GM12878 (cell line): ENCODE measurements at places on chromosomes 7 and 10. TPM values are rescaled to one million over a fixed set of nuclear protein-coding genes. Genes with fewer than 3 reads are reported as not detected.

DNA sequence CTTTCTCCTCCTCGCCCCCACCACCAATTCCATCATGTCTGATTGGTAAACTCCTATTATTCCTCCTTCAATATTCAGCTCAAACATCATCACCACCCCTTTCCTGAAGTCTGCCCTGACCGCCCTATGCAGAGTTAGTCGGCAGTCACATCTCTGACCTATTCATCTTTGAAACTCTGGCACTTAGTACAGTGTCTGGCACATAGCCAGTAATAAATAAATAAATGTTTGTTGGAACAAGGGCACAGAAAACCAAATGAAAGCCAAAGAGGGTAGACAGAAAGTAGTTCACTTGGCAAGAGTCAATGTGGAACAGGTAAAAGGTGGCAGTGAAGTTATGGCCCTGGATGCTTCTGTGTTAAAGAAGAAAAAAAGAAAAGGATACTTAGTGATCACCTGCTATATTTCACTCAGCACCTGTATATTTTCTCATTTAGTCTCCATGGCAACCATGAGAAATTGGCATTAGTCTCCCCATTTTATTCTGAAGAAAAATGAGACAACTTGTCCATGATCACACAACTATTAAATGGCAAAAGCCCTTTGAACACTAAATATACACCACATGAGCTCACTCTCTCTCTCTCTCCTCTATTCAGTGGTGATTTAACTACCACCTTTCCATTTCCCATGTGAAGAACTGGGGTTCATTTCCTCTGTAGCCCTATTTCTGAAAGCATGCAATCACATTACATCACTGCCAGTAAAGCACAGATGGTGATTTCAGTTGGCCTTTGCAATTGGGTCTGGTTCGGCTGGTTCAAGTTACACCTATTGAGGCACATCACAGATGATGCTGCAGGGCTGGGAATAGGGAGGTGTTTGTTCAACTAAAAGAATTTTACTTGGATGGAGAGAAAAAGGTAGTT is 25.3 kb downstream of the CHCHD3 start:
- H3K4me1 ChIP-seq = peaks cover 18% of the 10 kb centered on the region
- H3K27me3 ChIP-seq = no peaks in the 10 kb centered on the region
- H3K36me3 ChIP-seq = no peaks in the 10 kb centered on the region; the same call in 1 of the 2 replicates
- no peak for DNase-seq
- no peak overlapping the region for H3K27ac ChIP-seq

DNA sequence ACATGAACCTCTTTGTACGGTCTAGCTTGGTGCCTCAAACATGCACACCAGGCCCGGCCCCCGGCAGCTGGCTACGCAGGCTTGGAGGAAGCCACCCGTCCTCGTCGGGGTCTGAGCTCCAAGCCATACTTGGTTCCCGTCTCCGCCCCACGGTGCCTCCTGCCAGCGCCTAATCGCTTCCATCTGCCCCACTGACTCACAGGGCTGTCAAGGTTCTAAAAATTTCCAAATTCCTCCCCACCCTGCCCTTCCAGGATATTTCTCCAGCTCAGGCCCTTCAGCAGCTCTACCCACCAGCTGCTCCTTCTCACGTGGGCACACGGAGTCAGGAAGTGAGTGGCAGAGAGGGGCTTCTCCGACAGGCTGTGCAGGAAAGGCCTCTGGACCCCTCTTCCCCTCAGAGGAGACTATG is 38.8 kb downstream of the TMEM270 start:
- no peaks in the 10 kb centered on the region for H3K36me3 ChIP-seq
- H3K4me1 ChIP-seq = no peaks in the 10 kb centered on the region
- no peaks in the 10 kb centered on the region for H3K27me3 ChIP-seq
- no peak overlapping the region for H3K4me3 ChIP-seq
- H3K27ac ChIP-seq = no peak overlapping the region
- no peak for DNase-seq

DNA sequence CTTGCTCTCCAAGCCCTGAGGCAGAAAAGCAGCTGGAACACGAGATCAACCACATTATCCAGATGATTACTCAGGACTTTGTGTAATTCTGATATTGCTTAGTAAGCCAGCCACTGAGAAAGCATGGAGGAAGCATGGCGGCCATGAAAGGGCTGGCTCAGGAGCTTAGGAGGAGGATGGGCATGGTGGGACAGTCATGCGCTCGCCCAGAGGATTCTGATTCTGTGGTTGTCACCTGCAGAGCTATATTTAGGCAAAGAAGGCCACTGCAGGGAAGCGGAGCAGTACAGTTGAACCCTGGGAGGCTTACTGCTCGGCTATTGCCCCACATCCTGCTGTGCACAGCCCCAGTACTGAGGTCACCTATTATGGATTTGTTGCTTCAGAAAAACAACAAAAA is 128.8 kb upstream of the DNAJB12 start:
- no peaks in the 10 kb centered on the region for H3K27me3 ChIP-seq
- no peak overlapping the region for H3K4me3 ChIP-seq
- H3K27ac ChIP-seq = no peak overlapping the region
- H3K4me1 ChIP-seq = no peaks in the 10 kb centered on the region
- H3K36me3 ChIP-seq = no peaks in the 10 kb centered on the region; the same call in 1 of the 2 replicates

GRCh38 chr7:47389923-47390630 is 191.8 kb downstream of the TNS3 start:
- no peak overlapping the region for H3K27ac ChIP-seq
- no peak for DNase-seq
- H3K4me1 ChIP-seq = no peaks in the 10 kb centered on the region
- H3K27me3 ChIP-seq = no peaks in the 10 kb centered on the region; the same call in 1 of the 2 replicates
- H3K36me3 ChIP-seq = no peaks in the 10 kb centered on the region
- H3K4me3 ChIP-seq = no peak overlapping the region

DNA sequence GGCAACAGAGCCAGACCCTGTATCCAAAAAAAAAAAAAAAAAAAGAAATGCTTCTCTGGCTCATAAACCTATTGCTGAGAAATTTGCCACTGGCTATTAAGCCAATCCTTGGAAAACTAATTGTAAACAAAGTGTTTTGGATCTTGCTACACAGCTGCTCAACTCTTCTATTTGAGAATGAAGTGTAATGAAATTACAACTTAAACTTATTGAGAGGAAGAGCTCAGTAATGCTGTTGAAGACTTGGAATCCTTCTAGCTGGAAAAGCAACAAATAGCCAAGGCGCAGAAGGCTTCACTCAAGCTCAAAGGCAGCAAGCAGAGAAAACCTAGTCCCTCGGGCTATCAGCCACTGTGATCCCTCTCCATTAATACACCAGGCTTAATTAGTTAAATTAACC is 99.6 kb upstream of the ZNF438 start:
- no peaks in the 10 kb centered on the region for H3K36me3 ChIP-seq
- peaks cover 11% of the 10 kb centered on the region for H3K4me1 ChIP-seq
- H3K4me3 ChIP-seq = no peak overlapping the region
- no peak for DNase-seq

DNA sequence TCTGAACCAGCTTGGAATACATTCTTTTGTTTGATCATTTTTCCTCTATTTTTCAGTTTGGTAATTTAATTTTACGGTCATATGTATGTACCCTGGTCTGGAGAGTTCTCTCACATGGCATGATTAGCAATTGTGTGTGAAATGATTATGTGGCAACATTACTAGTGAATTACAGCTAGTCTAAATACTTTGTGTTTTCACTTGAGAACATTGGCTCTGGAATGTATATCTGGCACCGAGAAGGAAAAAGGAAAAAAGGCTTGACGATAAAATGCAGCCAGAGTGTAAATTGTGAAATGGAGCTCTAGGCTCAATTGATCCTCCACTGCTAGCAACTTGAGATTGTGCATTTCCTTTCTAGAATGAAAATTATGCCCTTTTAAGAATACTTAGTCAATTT is 397.2 kb downstream of the EXOC4 start:
- no peak for DNase-seq
- no peaks in the 10 kb centered on the region for H3K36me3 ChIP-seq
- H3K27me3 ChIP-seq = no peaks in the 10 kb centered on the region
- H3K27ac ChIP-seq = no peak overlapping the region
- no peak overlapping the region for H3K4me3 ChIP-seq

DNA sequence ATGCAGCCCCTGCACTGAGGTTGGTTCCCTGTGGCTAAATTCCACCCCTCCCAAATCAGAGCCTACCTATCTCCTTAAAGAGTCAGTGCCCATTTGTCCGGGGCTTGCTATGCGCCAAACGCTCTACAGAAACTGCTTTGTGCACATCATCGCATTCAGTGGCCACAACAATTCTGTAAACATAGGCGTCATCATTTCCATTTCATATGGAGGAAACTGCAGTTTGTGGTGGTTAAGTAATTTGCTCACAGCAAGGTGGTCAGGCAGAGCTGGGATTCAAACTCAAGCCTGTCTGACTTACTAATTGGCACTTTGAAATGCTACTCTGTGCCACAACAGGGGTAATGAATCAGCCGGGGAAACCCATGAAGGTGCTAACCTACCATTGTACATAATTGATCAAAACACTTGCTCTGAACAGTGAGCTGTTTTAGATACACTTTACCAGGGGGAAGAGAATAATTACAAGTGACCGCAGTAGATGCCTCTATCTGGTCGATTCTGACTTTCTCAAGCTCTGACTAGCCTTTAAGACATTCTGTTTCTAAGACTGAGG is 775.5 kb downstream of the LRMDA start:
- H3K27me3 ChIP-seq = no peaks in the 10 kb centered on the region
- H3K36me3 ChIP-seq = no peaks in the 10 kb centered on the region
- H3K27ac ChIP-seq = no peak overlapping the region
- DNase-seq = peak; percentile 15
- no peaks in the 10 kb centered on the region for H3K4me1 ChIP-seq

DNA sequence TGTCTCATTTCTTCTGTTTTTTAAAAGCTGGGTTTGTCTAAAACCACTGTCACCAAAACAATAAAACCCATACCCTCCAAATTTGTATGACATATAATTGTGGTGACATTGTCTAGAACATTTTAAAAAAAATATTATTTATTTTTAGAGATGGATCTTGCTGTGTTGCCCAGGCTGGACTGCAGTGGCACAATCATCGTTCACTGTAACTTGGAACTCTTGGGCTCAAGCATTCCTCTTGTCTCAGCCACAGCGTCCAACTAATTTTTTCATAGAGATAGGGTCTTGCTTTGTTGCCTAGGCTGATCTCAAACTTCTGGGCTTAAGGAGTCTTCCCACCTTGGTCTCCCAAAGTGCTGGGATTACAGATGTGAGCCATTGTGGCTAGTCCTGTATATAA is 116.5 kb downstream of the CCNY start:
- no peak overlapping the region for H3K4me3 ChIP-seq
- peaks cover 31% of the 10 kb centered on the region for H3K4me1 ChIP-seq
- DNase-seq = no peak
- H3K27me3 ChIP-seq = no peaks in the 10 kb centered on the region

GRCh38 chr7:127938588-127938987 is 92.6 kb downstream of the LRRC4 start:
- H3K4me3 ChIP-seq = no peak overlapping the region
- no peaks in the 10 kb centered on the region for H3K27me3 ChIP-seq
- no peak overlapping the region for H3K27ac ChIP-seq
- H3K36me3 ChIP-seq = peaks cover 8% of the 10 kb centered on the region
- no peaks in the 10 kb centered on the region for H3K4me1 ChIP-seq

- H3K4me3 ChIP-seq = no peak overlapping the region
- no peaks in the 10 kb centered on the region for H3K4me1 ChIP-seq
- H3K27ac ChIP-seq = no peak overlapping the region
- no peaks in the 10 kb centered on the region for H3K36me3 ChIP-seq
- DNase-seq = no peak
Observed at GRCh38 chr7:55413442-55413841, 48.3 kb downstream of the LANCL2 start.

DNA sequence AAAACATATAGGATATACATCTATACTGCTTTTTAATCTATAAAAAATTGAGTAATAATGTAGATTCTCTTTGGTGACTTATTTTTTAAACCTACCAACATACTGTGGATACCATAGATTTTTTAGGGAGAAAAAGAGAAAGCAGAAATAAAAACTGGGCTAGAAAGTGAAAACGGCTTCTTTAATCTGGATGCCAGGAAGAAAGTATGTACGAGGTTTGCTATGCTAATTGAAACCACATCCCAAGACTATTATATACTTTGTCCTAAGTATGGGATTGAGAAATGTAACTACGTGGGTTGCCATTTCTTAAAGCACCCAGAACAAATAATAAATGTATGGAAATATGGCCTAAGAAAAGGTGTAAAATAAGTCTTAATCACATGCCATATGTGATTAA is 129.0 kb upstream of the NFE2L3 start:
- H3K27me3 ChIP-seq = no peaks in the 10 kb centered on the region
- H3K4me3 ChIP-seq = no peak overlapping the region
- no peaks in the 10 kb centered on the region for H3K36me3 ChIP-seq
- DNase-seq = no peak
- no peak overlapping the region for H3K27ac ChIP-seq

DNA sequence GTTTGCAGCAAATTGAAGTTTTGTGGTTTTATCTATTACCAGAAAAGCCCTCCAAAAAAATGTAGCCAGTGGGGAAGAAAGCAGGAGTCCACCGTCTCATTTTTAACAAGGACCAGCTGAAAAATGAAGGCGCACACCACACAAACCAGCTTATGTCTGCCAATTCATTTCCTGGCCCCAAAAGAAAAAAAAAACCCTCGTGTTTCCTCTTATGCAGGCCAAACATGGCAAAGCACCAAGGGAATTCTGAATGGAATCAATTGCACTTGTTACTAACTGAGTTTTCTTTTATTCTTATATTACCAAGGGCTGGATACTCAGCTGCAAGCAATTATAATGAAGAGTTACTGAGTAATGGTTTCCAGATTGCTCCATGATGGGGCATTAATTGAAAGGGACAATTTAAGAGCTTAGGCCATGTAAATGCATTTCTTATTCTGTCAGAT is 428.3 kb upstream of the NPVF start:
- H3K4me3 ChIP-seq = no peak overlapping the region
- no peaks in the 10 kb centered on the region for H3K4me1 ChIP-seq
- H3K27ac ChIP-seq = no peak overlapping the region

- H3K36me3 ChIP-seq = no peaks in the 10 kb centered on the region
- H3K4me3 ChIP-seq = no peak overlapping the region
- no peak overlapping the region for H3K27ac ChIP-seq
Observed at GRCh38 chr10:80416479-80417098, 8.2 kb downstream of the PRXL2A start.

DNA sequence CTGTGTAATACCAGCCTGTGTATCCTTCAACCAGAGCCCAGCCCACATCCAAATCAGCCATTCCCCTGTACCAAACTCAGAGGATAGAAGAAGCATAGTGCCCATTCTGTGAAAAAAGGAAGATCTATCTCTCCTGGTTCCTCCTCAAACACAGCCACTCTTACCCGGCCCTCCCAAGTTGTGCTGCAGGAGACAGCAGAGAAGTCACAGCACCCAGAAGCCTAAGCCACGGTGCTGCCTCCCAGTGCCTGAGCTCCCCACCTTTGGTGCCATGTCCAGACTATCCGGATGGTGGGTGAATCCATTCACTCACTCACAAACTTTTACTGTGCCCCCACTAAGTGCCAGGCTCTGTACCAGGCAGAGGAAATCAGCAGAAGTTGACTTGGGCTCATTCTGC is 166.0 kb upstream of the ZMIZ1 start:
- H3K4me3 ChIP-seq = no peak overlapping the region
- H3K36me3 ChIP-seq = no peaks in the 10 kb centered on the region
- DNase-seq = no peak
- peaks cover 3% of the 10 kb centered on the region for H3K27me3 ChIP-seq
- H3K27ac ChIP-seq = no peak overlapping the region

COL1A2 gene
- 1.5 and 3.7 TPM in 2 replicates for polyA plus RNA-seq

MLLT10 gene
- polyA plus RNA-seq = 13.8 and 14.0 TPM in 2 replicates

CXCL12 gene
- 0.55 and 0.86 TPM in 2 replicates for polyA plus RNA-seq

MCM7 gene
- 349 and 364 TPM in 2 replicates for polyA plus RNA-seq

HGF gene
- polyA plus RNA-seq = 0.13 and 0.44 TPM in 2 replicates
